ENCODE measurements at places on chromosomes 2 and 18.

DNA sequence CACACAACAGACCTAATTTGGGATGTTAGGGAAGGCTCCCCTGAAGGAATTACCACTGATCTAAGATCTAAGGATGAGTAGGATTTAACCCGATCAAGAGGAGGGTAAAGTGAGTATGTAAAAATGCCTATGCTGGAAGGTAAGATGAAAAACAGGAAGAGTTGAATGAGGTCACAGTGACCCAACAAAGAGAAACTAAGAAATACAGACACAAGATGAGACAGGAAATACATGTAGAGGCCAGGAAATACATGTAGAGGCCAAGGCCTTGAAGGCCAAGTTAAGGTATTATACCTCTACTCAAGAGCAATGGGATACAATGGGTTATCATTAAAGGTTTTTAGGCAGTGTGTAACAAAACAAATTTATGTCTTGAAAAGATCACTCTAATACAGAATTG is 131.6 kb upstream of the TANK start:
- no peak for DNase-seq

- no peak for DNase-seq
These were observed 257.3 kb upstream of the CXCR4 start for GRCh38 chr2:136375017-136375901.

GRCh38 chr18:74534981-74535649 is 815 bp downstream of the CNDP1 start:
- no peak for DNase-seq

GRCh38 chr2:95357717-95358280 is 44.7 kb upstream of the FAHD2A start:
- no peak for DNase-seq

DNA sequence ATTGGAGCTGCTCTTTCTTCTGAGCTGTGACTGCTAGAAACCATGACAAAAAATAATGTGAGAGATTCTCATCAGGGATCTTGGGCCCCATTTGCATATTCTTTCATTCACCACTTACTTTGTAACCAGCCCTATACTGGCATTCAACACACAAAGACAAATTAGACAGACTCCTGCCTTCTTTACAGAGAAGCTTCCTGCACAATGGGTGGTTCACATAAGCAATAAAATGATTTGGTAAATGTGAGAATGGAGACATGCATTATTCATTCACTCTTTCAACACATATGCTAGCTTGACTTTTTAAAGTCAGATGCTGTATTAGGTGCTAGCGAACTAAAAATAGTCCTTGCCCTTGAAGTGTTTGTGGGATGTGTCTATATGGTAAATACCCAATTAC is 174.4 kb downstream of the NCKAP5 start:
- DNase-seq: no peak

GRCh38 chr2:52532956-52533355 is 1234.6 kb upstream of the CHAC2 start:
- no peak for DNase-seq

GRCh38 chr2:20180676-20181648 is 44.0 kb downstream of the SDC1 start:
- DNase-seq: no peak

- DNase-seq: peak; percentile 53
These were observed 222.9 kb downstream of the PTPRM start for GRCh38 chr18:7789856-7790552.

GRCh38 chr18:10351858-10352257 is 102.6 kb upstream of the APCDD1 start:
- DNase-seq: no peak

DNA sequence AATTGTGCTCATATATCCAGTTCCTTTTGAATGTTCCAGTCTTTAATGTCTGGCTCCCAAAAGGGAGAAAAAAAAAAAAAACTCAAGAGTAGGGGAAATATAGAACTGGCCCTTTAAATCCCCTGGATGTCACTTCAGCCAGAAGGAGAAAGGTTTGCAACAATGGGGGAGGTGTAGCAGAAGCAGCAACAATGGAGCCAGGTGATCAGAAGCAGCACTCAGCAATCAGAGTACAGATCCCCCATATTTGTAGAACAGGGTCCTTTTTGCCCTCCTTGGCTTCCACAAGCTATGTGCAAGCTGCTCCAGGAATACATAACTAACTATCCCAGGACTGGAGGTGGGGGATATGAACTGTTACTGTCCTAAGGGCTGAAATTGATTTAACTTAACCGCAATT is 25.8 kb upstream of the ZNF397 start:
- DNase-seq: no peak

- DNase-seq: no peak
These were observed 4.4 kb downstream of the RAMP1 start for GRCh38 chr2:237863689-237864443.

GRCh38 chr2:178223806-178224205 is 29.5 kb downstream of the OSBPL6 start:
- DNase-seq: no peak

DNA sequence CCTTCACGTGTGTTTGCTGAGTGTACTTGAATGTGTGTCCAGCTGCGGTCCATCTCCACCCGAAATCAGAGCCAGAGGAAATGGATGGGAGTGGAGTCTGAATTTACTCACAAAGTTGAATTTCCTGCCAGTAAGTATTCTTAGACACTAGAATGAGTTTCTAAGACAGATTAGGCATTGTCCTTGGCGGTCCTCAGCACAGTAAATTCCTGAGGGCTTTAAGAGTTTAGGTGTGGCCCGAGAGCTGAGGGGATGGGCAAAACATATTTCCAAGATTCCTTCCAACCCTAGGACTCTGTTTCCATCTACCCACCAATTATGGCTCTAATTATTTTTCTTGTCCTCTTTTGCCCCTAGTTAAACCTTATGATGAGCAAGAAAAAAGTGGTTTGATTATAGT is 90.3 kb upstream of the PHLPP1 start:
- DNase-seq: no peak

DNA sequence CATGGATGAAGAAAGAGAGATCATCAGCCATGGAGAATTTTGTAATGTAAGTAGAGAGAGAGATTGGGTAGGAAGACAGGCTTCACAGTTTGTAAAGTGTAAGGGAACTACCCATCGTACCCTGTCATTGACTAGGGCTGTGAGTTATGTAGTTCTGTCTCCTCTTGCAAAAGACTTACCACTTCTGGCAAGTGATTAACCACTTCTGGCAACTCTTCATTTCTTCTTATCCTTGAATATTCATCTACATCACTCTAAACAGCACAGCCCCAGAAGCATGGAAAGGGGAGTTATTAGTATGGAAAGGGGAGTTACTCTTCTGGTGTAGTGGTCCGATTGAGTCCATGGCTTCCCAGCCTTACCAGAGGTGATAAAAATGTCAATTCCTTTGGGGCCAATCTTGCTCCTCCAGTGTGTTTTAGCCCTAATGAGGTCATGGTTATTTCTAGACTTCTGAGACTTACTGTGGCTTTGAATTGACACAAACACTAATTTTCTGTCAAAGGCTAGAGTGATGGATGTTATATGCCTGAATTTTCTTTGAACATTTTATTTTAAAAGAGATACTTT is 52.0 kb downstream of the STAT1 start:
- DNase-seq: no peak

GRCh38 chr18:33146014-33146413 is 294.5 kb downstream of the CCDC178 start:
- DNase-seq: no peak

DNA sequence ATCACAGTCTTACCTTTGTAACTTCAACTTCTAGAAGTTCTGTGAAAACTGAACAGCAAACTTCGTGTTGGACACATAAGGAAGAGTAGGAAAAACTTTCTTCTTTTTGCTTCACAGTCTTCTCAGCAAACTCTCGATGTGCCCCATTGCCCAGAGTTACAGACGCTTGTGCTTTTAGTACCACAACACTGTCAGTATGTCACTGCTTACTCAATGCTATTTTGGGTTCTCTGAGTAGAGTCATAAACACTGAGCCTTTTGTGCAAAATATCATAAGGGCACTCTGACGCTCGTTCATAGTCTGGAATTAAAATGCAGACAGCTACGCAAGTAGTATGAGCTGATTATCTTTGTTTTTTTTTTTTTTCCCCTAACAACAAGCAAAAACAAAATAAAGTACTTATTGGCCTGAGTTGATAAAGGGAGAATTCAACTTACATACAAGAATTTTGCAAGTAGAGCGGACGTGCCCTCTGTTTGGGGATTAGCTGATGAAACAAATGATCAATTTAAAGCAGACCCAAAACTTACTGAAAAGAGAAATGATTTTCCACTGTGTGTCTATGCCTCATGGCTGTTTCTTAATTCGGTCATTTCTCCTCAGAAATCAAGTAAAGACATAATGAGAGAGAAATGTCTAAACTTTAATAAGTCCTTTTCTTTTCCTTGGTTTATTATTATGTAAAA is at the start of gene CDH19:
CDH19 (minus strand) TSS at position 150 of the 687 bp plus-strand sequence. CDS start 31,886 bp downstream, outside the sequence.
- no peak for DNase-seq

- no peak for DNase-seq
These were observed 418.6 kb downstream of the TSN start for GRCh38 chr2:122174061-122174460.

- peak; percentile 61 for DNase-seq
These were observed 63.6 kb upstream of the ATL2 start for GRCh38 chr2:38440655-38441054.

- DNase-seq: no peak
These were observed 110.0 kb upstream of the EPAS1 start for GRCh38 chr2:46187112-46187618.

DNA sequence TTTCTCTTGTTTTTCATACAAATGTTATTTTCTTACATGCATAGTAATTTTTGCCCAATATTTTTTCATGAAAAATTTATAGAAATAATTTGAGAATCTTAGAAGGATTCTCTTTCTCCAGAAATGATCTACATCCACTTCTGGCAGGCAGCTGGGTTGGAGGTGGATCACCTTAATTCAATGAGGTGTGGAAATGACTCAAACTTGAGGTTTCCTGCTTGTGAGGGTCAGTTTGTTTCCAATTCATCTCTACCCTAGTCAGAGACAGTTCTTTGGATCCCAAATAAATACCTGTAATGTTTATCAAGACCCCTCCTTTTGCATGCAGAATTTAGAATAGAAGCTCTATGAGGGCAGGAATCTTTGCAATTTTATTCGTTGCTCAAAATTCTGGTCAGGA is 35.0 kb upstream of the DYNAP start:
- no peak for DNase-seq

DNA sequence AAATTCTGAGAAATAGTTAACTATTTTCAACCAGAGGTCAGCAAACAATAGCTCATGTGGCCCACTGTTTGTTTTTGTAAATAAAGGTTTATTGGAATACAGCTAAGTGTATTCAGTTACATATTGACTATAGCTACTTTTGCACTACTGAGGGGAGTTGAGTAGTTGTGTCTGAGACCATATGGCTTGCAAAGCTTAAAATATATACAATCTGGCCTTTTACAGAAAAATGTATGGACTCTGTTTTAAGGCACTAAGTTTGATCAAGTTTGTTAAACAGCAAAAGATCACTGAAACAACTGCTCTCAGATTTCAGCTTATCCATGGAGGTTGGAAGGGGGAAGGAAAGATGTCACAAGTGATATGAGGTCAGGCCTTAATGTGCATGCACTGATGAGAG is 667.1 kb downstream of the CNTNAP5 start:
- no peak for DNase-seq

DNA sequence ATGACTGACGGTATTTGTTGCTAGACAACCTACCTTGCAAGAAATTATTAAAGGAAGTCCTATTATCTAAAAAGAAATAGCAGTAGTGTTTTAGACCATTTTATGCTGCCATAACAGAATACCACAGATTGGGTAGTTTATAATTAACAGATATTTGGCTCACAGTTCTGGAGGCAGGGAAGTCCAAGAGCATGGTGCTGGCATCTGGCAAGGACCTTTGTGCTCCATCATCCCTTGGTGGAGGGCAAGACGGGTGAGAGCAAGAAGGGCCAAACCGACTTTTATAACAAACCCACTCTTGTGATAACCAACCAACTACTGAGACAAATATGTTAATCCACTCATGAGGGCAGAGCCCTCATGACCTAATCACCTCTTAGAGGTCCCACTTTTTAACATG is 91.2 kb downstream of the DYNC1I2 start:
- DNase-seq: no peak

DNA sequence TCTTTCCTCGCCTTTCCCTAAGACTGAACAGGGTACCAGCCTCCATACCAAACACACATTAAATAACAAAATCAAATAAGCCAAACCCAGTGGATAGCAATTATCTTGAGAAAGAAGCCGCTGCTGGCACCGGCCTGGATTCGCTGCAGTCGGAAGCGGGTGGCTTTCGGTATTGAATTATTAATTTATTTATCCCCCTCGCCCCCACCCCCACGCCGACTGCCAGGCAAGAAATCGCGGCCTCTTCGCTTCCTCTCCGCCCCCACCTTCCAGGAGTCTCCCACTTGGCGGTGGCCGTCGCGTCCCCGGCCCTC is 370 bp upstream of the ZNF804A start:
- DNase-seq: no peak

GRCh38 chr2:64328756-64329155 is 125.2 kb upstream of the LGALSL start:
- no peak for DNase-seq

DNA sequence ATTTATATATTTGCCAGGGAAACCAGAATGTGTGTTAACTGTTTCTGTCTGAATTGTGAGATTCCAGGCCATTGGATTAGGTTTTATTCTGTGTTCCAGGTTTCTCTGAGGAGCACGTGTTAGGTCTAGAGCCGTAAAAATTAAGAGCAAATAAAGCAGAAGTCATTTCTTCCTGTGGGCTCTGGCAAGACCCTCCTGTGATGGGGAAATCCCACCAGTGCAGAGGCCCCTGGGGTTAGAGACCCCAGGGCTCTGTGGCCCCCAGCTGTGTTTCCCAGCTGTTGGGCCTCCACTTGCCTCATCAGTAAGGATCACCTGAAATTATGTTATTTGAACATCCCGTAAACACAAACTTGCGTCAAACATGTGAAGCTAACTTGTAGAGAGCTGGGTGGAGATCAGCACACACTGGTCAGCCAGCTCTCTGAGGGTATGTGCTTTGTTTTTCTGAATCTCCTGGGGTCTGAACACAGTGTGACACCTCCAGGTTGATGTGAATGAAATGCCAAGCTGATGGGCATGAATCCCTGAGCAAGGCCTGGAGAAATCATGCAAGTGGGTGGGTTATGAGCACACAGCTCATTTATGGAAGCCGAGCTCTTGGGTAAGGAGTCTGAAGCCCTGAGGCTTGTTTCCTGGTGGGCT is 50.3 kb downstream of the HK2 start:
- no peak for DNase-seq

DNA sequence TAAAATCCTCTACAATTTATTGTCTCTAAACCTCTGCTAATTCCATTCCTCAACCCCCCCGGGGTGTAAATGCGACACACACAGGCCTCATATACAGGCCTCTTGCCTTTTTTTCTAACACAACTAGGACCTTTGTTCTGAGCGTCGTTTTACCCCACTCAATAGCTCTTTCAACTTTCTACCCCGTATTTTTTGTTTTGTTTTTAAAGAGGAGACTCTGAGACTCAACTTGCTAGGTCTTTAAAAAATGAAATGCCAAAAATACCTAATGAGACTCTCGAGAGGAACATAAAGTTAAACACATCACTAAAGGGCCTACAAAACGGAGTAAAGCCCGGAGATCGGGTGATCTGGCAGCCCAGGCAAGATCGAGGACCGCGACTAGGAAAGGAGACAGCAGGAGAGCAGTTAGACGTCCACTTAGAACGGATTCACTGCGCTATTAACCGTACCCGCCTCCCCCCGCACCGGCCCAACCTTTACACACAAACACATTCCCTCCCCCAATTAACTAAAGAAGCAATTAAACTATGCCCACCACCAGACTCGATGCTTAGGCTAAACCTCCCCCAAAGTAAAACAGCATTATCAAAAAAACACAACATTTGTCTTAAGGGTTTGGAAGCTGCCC is 1.7 kb downstream of the TRIP12 start:
- DNase-seq: peak; percentile 17

GRCh38 chr2:135615404-135615803 is 84.1 kb downstream of the R3HDM1 start:
- peak; percentile 23 for DNase-seq
